ENCODE measurements at places on chromosomes 6 and 20.

DNA sequence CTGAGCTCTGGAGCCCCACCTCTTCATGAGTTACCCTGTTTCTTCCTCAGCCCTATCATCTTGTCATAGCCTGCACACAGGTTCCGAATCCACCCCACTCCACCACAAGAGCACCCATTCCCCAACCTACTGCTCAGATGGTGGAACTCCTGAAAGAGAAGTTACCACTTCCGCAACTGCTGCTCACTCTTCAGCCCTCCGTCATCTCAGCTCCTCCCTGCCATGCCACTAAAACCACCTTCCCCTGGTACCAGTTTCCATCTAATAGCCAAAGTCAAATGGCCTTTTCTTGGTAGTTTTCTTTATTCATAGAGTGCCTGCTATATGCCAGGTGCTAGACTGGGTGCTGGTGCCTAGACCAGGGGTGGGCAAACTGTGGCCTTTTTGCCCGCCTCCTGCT lies 3.9 kb downstream of the RAB22A start:
- DNase-seq: no peak

GRCh38 chr6:4179960-4180651 lies 44.7 kb upstream of the ECI2 start:
- DNase-seq: no peak

GRCh38 chr6:148285205-148285604 lies 57.4 kb upstream of the SASH1 start:
- no peak for DNase-seq

GRCh38 chr6:100304575-100304974 lies 160.1 kb downstream of the SIM1 start:
- DNase-seq: no peak

DNA sequence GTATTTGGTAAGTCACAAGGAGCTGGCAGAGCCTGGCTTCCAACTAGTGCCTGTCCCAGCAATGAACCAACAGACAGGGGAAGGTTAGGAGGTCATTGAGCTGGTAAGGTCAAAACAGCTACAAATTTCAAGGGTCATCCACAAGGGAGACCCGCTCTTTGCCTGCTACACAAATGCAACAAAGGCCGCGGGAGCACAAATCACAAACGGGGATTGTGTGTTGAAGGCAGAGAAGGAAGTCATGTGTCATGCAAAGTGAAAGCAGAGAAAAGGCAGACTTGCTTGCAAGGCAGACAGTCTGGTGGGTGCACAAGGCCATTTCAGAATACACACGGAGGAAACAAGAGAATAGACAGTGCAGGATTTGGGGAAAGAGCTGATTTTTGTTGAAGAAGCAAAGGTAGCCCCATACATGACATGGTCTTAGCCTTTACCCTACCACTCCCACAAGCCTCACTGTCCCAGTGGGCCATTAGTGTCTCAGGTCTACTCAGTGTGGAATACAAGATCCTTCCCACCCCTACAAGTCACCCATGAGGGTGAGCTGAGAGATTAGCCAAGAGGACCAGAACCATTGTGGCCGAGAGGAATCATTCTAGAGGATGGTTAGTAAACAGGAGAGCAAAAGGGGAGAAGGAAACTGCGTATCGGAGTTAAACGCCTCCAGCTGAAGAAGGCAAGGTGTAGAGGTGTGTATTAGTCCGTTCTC lies 18.1 kb upstream of the SAMHD1 start:
- DNase-seq: no peak

GRCh38 chr6:125546841-125547251 lies 202.6 kb upstream of the HEY2 start:
- DNase-seq: no peak

DNA sequence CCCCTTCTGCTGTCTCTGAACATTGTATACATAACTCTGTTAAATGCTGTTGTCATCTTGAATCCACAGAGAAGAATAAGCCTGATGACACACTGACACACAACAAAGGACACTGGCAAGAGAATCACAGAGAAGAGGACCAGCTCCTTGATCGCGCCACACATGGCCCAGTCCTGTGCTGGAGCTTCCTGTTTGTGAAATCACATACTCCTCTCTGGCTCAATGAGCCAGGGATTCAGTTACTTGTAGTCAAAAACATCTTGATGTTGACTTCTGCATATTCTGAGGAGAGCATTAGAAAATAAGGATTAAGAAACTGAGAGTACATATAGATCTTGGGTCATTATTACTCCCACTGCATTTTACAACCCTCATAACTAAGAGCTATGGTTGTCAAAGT lies 100.1 kb downstream of the EPB41L2 start:
- no peak for DNase-seq

DNA sequence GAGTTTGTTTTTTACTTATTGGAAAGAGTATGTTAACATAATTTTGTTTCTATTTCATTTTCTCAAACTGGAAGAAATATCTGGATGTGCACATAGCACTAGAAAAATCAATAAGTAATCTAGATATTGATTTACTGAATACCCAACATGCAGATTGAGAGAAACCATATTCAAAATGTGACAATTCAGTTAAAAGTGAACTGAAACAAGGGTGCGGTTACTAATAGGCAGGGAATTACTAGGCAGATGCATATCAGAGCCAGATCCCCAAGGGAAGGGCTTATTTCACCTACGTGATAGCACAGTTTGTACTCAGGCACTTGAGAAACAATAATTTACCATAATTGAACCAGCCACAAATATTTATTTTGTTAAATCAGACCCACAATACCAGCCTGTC lies 493.1 kb upstream of the FLRT3 start:
- no peak for DNase-seq

DNA sequence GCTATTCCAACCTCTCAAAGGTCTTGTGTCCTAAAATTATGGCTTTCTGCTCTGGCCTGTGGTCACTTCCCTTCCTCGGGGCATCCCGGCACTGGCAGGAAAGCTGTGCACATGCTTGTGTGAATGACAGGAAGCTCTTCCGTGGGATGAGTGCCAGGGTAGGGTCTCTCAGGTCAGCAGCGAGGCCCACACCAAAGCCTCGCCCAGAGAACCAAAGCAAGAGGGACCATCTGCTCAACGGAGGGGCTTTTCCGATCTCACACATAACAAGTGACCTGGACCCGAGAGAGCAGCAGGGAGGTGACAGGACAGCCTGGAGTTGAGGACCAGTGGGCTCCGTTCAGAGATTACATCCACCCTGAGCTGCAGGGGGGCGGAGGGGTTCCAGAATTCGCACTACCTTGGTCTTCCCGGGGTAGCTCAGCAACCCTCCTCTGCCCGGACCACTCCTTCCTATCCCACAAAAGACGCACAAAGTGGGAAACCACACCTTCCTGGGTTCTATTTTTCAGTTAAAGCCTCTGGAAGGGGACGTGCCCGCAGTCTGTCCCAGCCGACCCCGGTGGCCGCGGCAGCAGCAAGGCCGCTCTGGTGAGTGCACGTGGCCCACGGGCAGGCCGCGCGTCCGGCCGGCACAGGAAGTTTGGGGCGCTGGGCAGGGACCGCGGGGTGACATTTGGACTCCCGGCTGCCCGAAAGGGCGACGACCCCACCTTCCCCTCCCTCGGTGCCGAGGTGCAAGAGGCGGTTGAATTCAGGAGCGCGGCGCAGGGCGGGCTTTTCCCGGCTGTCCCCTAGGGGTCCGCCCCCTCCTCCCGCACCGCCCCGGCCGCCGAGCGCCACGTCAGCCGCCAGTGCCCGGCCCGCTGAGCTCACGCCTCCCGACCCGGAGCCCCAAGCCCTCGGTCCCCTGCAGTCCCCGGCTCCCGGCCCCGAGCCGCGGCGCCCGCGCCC lies 988 bp downstream of the TXNDC5 start:
- DNase-seq: no peak

DNA sequence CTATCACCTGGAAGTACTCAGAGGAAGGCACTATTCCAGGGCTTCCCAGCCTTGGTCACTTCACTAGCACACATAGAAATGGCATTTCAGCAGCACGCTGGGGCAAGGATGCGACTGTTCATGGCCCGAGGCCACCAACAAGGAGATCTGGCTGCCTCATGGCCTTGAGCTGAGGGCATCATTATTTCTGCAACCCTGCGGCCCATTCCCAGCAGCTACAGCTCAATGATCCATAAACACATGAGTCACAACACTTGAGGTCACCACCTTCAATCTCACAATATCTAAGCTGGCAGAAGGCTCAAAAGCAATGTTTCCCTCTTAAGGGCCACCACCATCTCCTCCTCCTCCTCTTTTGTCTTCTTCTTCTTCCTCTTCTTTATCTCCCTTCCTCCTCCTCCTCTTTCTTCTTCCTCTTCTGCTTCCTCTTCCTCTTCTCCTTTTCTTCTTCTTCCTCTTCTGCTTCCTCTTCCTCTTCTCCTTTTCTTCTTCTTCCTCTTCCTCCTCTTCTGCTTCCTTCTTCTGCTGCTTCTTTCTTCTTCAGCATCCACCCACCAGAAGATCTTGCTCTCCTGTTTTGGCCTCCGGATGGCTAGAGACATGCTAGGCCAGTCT lies 382.9 kb upstream of the CNR1 start:
- no peak for DNase-seq

DNA sequence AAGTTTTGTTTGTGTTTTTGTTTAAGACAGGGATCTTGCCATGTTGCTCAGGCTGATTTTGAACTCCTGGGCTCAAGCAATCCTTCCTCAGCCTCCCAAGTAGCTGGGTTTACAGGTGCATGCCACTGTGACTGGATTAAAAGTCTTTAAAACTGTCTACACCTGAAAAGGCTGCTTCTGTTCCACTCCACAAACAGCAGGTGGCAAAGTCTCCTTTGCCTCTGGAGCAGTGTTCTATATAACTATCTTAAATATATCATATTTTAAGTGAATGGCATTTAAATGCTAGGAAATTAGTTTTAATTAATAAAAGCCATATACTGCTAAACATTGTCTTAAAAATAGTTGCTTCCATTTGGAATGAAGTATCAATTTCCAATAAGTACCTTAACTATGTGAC lies 89.2 kb upstream of the BCLAF1 start:
- no peak for DNase-seq

DNA sequence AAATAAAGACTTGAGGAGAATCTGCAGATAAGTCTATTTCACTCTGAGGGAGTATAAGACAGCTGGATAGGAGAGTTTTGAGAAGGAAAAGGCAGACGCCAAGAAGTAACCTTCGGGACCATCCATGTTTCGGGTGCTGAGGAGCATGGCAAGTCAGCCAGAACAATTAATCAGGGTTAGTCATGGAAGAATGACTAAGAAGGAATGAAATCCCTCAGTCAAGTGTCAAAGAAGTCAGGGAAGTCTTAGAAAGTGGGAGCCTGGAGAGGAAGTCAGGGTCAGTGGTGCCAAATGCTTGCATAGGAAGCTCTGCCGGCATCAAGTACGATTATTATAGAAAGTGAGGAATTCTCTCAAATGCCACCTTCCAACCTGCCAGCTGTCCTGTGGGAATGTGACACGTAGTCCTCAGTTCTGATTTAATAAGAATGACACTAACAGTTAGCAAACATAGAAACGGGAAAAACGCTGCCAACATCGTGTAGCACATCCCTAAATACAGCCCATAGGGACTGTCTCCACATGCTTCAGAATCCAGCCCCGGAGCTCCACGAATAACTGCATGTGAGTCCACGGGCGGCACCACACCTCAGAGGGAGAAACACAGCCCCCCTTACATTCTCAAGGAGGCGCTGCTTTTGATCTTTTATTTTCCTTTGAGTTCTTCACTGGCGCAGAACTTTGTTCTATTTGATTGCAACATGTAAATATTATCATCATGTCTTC lies 602.7 kb downstream of the PRKN start:
- DNase-seq: no peak

GRCh38 chr6:21722510-21722909 lies 129.0 kb downstream of the SOX4 start:
- DNase-seq: no peak

DNA sequence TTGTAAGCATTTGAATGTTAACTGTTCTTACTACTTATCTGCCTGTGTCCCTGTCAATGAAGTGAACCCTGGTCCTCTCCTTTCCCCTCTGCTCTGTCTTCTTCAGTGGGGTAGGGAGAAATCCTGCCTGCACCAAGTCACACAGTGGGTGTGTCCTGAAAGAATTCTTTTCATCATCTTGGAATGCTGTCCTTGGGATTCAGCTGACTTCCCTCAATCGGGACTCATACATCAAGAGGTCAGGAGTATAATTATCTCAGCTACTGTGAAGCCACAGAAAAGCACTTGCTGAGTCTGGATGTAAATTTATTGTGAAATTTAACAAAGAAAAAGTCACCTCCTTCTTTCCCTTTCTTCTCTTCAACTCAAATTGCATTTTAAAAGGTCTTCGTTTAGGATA lies 328.5 kb downstream of the SOX4 start:
- no peak for DNase-seq

GRCh38 chr6:68094070-68094469 lies 541.0 kb upstream of the ADGRB3 start:
- DNase-seq: no peak

- DNase-seq: no peak
Observed at GRCh38 chr6:143236151-143236798, 175.6 kb downstream of the AIG1 start.

DNA sequence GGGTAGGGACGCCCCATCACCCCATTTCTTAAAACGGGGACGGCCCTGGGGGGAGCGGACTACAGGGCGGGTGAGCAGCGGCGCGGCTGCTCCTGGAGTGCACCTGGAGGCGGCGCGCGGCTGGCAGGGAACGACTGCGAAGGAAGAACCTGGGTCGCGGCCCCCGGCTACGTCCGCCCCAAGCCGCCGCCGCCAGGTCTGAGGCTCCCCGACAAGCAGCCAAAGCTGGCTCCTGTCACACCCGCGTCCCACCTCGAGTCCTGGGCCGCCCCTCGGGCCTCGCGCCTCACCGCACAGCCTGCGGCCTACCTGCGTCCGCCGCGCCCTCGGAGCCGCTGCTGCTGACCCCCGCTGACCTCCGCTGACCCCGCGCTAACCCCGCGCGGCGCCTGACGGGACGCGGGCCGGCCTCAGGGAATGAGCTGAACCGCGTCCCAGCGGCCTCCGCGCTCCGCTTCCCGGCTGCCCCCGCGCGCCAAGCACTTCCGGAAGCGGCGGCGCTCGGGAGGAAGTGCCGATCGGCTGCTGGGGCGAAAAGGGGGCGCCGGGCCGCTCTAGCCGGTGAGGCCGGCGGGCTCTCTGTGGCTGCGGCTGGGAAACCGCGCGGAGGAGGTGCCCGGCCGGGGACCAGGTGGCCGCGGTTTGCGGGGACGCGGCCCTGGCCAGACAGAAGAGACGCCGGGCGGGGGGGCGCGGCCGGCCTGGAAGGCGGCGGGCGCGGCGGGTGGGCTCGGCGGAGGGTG lies at the start of the genes ARFRP1 and ZGPAT:
Gene ARFRP1, minus strand, starts transcription at position 419 of the 743 bp plus-strand sequence. CDS start 885 bp downstream, outside the sequence.
Gene ZGPAT, plus strand, starts transcription at position 482 of the 743 bp plus-strand sequence. CDS start 542 bp downstream, outside the sequence.
- DNase-seq: peak; percentile 77

GRCh38 chr6:26233649-26234420 lies 131.2 kb upstream of the BTN3A2 start:
- peak; percentile 56 for DNase-seq

DNA sequence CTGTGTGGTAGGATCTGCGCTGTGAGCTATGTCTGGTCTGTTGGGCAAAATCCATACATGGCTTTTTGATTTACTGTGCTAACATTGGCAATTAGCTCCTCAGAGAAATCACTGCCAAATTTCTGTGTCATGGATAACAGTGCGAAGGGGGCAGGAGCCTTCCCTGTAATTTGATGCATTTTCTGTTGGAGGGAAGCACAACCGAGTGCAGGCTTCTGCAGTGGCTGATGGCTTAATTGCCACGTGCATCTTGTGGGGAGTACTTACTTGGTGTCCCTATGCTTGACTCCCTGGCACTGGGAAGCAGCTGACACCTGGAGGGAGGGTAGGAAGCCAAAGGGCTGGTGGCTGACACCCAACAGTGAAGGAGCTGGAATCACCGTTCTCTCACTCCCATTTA lies 99.3 kb upstream of the PROKR2 start:
- no peak for DNase-seq

Data from memory B cell (primary cell).